Kidney (tissue), 22 donors: ENCODE measurements at places on chromosomes 2 and 18.

GRCh38 chr2:142484111-142484510, 353.3 kb upstream of the LRP1B start:
- DNase-seq: no peak

- DNase-seq: no peak
Observed at GRCh38 chr2:61677306-61677705, 139.2 kb upstream of the XPO1 start.

DNA sequence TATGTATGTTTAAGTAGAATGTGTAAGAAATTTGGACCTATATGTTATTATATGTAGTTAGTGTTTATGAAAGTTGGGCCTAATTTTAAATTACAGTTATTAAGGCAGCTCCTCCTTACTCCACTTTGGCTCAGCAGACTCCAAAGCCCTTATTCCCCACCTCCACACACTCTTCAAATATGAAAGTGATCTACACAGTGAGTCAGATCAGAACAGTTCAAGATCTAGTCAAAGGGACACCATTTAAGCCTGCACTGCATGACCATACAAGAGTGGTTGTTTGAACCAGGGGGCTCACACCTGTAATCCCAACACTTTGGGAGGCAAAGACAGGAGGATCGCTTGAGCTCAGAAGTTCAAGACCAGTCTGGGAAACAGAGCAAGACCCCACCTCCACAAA, 21.2 kb upstream of the PMAIP1 start:
- DNase-seq: no peak

DNA sequence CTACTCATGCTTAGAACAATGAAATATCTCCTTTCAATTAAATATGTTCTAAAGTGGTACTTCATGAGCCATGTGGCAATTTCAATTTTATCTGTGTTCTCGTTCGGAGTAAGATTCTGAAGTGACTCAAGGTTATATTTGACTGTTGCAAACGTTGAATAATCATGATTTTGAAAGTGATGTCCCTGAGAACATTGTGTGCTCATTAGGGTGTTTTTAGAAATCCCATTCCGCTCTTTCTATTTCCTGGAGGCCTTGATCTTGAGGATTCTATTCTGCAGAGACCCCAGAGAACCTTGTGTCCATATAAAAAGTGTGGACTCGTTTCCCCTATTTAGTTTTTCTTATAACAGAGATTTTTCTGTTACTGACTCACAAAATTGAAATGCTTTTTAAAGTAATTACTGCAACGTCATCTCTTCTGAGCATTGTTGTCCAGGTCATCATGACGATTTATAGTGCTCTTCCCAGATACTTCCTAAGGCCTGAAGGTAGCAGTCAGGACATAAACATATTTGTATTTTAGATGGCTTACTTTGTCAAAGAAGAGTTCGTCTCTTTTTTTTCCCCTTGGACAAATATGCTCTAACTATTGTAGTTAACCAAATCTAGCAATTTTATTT, 27.2 kb downstream of the IL1R2 start:
- no peak for DNase-seq

- DNase-seq: no peak
Observed at GRCh38 chr2:154331784-154332183, 366.7 kb upstream of the KCNJ3 start.

GRCh38 chr2:197863744-197864143, 59.4 kb downstream of the PLCL1 start:
- no peak for DNase-seq

DNA sequence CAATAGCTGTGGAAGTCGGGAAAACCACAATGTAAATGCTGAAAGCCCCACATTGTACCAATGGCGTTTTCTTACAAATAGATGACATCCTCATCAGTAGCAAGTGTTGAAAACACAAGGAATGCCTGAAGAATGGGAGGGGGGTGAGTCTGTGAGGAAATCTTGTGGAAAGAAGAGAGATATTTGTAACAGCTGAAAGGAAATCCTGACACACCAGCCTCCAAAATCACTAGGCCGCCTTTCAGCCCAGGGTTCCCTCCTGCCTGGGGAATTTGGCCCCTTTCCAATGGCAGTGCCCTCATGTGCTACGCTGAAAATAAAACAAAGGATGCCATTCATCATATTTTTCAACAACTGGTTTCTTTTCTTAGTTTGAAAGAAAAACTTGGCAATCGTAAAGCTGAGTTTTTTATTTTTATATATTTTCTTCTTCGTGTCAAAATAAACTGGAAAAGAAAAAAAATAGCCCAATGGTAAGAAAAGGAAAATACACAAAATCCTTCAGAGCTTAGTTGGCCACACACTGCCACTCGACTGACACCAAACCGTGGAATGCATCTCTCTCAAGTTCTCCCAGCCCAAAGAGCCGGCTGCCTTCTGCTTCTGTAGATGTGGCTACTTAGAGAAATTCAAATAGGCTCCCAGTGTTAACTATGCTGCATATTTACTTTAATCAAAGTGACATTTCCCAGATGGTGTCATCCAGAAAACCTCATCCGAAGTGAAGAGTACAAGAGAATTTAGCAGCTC, 52.0 kb downstream of the FTCDNL1 start:
- DNase-seq: peak; percentile 55

DNA sequence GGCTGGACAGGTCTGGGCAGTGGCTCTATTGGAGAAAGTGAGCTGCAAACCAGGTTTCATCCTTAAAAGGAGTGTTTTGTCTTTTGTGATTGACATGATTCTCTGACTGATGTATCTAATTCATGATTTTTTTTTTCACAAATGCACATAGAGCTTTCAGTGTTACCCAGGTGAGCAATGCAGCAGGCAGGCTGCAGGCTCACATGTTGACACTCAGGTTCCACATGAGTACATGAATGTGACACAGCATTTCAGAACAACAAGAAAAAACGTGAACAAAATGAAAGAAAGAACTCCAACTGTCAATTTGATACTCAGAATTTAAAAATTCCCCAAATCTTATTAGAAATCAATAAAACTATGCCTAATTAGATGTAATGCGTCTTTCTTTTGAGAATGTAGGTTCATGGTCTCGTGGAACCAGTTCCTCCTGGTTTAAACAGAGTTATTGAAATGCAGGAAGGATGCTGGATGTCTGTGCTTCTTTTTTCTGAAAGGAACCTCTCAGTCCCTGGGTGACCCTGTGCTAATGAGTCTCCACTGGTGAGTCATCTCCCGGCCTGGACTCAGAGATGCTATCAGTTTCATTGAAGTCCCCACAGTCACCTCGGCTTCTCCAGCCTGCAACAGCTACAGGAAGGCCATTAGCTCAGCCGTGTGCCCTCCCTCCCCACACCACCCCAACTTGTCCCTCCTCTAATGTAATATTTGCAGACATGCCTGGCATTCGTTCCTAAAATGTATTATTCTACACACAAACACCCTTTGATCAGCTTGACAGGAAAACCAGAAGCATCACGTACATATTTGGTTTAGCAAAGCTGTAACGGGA, 430.4 kb downstream of the LPIN1 start:
- DNase-seq: no peak

DNA sequence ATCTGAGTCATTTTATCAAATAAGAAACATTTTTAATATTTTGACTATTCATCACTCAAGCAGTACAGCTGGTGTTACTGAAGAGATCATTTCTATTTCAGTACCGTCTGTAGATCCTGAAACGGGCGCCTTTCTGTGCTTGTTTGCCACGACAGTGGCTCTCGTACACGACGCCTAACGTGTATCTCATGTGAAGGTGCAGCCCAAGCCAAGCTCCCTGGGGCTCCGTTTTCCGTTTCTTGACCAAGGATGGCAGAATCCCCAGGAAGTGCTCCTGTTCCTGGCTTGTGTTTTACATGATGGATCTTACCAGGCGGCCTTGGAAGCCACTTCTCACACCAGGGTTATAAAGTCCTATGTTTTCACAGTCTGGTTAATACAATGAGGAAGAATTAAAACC, 320.6 kb downstream of the GBX2 start:
- DNase-seq: no peak

- DNase-seq: no peak
Observed at GRCh38 chr2:123935405-123935804, 89.7 kb upstream of the CNTNAP5 start.

GRCh38 chr2:190455358-190456095, 47.4 kb downstream of the MFSD6 start:
- no peak for DNase-seq

DNA sequence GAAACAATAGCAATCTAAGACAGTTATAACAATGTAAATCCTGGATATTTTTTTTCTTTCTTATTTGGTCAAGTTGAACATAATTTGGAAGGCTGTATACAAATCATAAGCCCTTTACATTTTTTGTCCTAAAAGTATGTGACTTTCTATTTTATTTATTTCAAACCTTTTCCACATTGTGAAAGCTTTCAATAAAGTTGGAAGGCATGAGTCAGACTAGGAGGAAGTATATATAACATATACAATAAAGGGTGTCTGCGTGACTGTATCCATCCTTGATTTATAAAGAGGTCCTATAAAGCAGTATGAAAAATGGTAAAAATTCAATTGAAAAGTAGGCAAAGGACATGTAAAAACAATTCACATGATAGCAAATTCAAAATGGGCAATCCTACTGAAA, 44.4 kb downstream of the CRACDL start:
- DNase-seq: no peak

DNA sequence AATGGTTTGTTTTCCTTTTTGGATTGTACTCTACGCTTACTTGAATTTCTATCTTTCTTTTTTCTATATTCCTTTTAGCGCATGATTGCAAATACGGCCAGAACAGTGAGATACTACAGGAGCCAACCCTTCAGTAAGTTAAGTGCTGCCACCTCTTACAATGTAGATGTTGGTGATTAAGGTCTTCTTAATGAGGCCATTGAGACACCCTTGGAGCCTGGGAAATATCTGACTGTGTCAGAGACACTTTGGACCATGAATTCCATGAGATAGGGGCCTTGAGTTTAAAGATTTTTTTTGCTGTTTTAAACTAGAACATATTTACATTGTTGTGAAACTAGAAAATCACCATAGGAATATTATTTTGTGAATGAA, 27.1 kb upstream of the MAP3K20 start:
- no peak for DNase-seq

DNA sequence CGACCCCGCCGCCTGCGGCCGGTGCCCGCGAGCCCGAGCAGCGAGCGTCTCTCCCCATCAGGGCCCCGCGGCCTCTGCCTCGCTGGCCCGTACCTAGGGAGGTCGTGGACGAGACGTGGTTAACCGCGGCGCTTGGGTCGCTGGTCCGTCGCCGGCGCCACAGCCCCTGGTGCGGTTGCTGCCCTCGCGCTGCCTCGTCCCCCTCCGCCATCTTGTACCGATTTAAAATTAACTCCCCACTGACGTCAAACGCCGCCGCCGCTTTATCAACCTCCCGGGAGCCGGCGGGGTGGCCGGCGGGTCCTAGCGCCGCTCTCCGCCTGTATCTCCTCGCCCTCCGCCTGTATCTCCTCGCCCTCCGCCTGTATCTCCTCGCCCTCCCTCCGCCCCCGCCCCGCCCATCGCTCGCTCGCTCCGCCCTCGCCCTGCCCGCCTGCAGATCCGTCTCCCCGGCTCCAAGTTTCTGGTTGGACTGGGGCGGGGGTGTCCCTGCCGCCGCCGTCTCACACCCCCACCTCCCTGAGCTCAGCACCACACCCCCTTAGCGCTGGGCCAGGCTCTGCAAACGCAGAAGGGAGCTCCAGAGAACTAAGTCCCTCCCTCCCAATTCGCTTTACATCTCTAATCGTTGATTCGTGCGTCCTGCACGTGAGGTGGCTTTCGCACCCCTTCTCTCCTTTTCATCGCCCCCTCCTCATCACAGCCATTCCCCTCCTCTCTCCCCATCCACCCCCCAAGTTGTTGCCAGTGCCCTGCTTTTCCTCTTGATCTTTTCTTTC, at the start of gene ATL2:
Gene ATL2, minus strand, starts transcription at position 224 of the 779 bp plus-strand sequence. Its CDS starts 13 bp downstream, at position 211.
- DNase-seq: peak; percentile 97

- no peak for DNase-seq
Observed at GRCh38 chr18:77049938-77050337, 82.6 kb downstream of the MBP start.

- no peak for DNase-seq
Observed at GRCh38 chr2:16413285-16413684, 252.3 kb downstream of the CYRIA start.

DNA sequence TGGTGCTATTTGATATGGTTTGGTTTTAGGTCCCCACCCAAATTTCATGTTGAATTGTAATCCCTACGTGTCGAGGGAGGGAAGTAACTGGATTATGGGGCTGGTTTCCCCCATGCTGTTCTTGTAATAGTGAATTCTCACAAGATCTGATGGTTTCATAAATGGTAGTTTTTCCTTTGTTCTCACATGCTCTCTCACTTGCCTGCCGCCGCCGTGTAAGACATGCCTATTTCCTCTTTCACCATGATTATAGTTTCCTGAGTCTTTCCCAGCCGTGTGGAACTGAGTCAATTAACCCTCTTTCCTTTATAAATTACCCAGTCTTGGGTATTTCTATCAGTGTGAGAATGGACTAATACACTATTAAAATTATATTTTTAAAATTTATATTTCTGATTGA, 7.3 kb downstream of the DIS3L2 start:
- no peak for DNase-seq
